Inflammatory macrophage (primary cell): ENCODE measurements at places on chromosomes 16 and 17.

DNA sequence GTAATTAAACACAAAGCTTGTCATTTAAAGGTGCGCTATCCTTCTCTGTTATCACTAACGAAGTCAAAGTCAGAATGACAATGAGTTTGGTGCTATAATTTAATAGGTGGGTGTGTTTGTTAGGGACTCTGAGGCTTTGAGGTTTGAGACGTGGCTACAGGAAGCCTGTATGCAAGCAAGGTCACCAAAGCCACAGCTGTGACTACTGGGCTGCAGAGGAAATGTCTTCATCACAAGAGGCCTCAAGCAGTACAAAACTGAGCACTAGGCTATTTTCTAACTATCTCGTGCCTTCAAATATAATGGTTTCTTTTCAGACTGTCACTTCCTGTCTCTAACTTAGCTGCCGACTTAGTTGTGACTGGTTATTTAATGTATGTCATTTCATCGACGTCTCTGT lies 141.2 kb downstream of the AATF start:
- peak; percentile 52 for DNase-seq

- no peak for DNase-seq
Measured at GRCh38 chr16:80982646-80983045, 24.0 kb downstream of the CMC2 start.

DNA sequence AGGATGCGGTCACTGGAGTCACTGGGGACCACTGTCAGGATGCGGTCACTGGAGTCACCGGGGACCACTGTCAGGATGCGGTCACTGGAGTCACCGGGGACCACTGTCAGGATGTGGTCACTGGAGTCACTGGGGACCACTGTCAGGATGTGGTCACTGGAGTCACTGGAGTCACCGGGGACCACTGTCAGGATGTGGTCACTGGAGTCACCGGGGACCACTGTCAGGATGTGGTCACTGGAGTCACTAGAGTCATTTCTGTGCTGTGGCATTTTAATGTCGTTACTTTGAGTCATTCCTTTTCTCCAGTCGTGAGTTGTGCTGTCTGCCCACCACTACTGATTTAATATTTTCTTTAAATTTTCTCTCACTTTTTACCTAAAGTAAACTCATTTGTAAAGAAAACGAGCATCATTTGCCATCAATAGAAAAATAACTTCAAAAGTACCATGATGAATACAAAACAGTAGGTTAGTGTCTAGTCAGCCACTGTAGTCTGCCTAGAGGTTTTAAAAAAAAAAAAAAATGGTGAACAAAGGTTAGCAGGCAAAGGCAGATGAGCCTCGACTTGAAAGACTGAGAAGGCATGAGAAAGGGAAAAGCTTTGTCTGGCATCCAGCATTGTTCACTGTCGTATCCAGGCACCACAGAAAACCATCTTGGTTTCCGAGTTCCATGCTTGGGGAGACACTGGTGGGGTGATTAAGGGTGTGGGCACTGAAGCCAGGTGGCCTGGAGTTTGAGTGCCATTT lies 346.6 kb downstream of the SNX29 start:
- no peak for DNase-seq

DNA sequence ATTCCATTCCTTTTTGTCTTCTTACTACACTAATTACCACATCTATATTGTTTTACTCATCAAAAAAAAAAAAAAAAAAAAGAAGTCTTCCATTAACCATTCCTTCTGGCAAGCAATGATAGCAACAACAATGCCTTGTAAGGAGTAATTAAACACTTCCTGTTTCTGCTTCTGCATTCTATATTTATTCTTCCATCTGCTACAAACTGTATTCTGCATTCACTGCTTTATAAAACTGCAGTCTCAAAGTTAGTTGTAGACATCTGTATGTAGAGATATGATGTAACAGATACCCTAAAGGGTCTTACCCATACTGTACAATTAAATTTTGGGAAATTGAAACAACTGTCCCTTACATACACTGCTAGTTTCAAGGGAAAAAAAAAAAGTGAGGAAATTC lies 28.7 kb upstream of the ABCA6 start:
- peak; percentile 38 for DNase-seq

GRCh38 chr16:31200821-31201568 lies 1.6 kb downstream of the PYCARD start:
- peak; percentile 77 for DNase-seq

DNA sequence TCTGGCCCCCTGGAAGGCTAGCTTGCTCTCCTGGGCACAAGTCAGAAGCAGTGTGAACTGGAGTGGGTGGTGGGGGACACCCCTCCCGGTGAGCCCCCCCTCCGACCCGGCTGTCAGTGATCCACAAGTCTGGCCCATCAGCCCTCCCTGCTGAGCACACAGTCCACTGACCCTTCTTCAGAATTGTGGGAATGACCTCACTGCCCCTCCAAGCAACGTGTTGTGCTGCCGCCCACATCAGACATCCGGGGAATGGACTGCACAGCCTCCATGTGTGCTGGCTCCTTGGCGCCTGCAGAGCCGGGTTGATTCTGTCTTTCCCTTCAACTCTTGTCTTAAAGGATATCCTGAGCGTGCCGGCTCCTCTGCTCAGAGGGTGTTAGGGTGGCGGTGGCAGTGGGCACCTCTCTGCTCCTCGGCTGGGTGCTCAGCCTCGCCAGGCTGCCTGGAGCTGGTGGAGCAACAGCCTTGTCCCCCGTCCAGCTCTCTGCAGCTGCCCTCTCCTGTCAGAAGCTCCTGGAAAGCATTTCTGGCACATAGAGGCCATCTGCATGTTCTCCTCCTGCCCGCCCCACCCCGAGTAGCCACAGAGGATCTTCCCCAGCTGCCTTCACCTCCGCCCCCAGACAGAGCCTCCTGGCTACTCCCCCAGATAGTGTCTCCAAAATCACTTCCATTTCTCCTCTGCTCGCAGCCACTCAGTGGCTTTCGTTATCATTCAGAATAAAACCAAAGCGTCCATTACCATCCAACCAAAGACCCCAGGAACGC lies 19.8 kb downstream of the NPTX1 start:
- DNase-seq = peak; percentile 24

- no peak for DNase-seq
Measured at GRCh38 chr17:47949946-47950345, 7.7 kb downstream of the PRR15L start.

- DNase-seq = no peak
Measured at GRCh38 chr17:80191192-80191591, 21.4 kb downstream of the CARD14 start.

DNA sequence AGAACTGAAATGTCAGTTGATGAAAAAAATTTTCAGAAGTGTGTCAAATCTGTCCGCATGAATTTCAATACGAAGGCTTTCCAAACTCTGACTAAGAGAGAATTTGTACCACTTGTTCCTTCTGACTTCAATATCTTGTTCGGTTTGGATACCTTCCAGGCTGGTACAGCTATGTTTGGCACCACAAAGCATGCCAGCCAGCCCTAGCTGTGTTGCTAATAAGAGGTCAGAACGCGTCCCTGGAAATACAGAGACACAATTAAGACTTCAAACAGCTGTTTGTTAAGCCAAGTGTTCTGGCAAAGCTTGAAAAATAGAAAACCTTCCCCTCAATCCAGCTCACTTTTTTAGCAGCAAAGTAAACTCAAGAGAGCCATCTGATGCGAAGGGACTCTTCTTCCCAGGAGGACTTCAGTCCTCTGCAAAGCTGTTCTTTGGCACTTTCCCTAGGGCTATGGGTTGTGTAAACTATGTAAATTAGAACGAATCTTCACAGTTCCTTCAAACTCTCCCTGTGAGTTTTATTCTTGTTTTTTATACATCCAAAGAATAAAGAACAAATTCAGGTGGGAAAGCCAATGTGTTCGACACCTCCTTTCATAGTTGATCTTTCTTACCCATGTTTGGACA lies 35.1 kb downstream of the GRB2 start:
- no peak for DNase-seq

DNA sequence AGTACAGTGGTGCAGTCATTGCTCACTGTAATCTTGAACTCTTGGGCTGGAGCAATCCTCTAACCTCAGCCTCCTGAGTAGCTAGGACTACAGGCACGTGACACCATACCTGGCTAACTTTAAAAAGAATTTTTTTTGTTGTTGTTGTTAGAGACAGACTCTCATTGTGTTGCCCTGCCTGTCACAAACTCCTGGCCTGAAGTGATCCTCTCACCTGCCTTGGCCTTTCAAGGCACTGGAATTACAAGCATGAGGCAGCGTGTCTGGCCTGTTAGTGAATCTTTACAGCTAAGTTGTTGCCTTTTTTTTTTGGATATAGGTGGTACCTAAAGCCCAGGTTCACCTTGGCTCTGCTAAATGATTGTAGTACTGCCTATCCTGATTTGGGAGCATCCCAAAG lies 290.6 kb downstream of the BCAS3 start:
- DNase-seq = no peak

DNA sequence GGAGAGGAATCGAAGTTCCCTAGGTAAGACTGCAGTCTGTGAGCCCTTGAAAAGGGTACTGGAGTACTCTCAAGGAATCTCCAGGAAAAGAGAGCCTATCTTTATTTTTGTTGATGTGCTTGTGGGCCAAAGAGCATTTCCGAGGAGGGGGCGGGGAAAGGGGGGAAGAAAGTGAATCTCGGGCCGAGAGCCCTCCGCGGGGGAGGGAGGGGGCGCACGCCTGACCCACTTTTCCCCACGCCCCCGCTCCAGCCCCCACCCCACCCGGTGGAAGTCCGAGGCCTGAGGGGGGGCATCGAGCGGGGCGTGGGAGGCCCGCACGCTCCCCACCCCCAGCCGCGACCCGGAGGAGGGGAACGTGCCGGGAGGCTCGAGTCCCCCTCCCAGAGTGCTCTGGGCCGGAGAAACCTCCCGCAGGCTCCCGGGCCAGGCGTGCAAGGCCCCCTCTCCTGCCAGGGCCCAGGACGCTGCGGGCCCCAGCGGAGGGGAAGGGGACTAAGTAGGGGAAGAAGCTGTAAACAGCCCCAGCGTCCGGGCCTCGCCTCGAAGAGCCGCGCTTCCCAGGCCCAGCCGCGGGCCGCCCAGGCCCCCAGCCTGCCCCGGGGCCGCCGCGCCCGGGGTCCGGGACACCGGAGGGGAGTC lies 444 bp downstream of the HELZ start:
- no peak for DNase-seq

GRCh38 chr17:12815642-12816141 lies 26.4 kb downstream of the ARHGAP44 start:
- DNase-seq = no peak

DNA sequence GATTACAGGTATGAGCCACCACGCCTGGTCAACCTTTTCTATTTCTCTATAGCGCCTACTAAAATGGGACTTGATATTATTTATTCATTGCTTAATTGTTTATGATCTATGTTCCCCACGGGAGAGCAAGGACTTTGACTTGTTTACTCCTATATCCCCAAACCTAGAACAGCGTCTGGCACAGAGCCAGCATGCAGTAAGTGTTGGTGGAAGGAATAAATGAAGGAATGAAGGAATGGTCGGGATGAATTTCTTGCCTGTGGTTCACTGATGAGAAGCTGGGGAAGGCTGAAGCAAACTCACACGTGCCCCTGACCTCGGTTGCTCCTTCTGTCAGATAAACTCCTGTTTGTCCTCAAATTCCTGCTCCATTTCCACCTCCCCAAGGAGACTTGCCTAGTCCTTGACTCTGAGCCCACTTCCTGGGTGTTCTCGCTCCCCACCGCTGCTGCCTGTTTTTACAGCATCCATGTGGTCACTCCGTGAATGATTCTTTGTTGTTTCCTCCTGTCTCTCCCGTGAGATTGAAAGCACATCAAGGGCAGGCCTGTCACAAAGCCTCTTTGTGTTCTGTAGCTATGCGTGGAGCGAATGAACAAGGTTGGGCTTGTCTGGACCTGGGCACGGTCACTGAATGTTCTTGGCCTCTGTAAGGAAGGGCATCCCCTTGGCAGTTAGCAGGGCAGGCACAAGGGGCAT lies 17.3 kb downstream of the C17orf100 start:
- no peak for DNase-seq

- DNase-seq = no peak
Measured at GRCh38 chr16:50463581-50464324, 84.4 kb upstream of the NKD1 start.

DNA sequence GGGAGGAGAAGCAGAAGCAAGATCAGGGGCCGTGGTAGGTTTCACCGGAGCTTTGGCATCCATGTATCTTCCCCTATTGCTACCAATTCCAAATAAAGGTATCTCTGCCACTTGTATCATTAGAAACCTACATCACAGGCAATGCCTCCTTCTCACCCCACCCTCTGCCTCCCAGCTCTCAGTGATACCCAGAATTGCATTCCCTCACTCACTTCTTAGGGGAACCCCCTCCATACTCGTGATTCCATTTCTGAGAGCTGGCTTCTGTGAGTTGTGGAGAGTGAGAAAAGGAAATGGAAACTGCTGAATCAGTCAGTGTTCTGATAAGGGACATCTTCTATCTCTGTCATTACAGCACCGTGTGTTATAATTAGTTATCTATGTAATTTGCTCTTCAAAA lies 2.3 kb upstream of the CCL3 start:
- peak; percentile 46 for DNase-seq

GRCh38 chr17:8125154-8125946 lies 1.4 kb upstream of the HES7 start:
- DNase-seq = peak; percentile 74

DNA sequence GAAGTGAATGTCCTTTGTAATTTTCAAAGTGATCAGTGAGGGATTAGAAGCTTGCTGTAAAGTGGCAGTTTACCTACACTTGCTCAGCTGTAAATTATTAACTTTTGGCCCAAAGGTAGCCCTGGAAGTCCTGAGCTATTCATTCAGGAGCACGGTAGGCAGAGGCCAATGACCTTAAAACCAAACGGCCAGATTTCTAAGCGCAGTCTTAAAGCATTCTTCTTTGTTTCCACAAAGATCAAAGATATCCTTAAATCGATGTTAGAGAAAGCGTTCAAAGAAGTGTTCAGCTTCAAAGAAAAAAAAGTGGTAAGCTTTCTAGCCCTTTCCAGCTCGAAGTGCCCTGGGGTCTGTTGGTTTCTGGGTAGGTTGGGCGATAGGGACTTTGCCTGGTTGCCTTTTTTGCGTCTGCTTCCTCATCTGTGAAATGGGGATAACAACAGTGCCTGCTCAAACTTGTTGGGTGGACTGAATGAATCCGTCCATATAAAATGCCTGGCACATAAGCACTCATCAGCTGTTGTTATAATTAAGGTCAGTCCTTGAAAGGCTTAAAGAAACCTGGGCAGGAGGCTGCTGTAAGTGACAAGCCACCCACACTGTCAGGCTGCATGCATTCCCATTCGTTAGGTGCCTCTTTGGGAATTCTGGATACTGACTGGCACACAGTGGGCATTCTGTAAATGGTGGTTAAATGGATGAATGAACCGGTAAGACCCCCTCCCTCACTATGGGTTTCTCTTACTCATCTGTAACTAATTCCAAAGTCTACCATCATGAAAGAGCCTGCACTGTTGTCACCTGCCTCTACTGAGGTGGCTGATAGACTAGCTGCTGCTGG lies 113.2 kb downstream of the PRKCA start:
- DNase-seq = no peak

GRCh38 chr17:28734712-28735241 lies 6.2 kb downstream of the NEK8 start:
- no peak for DNase-seq

DNA sequence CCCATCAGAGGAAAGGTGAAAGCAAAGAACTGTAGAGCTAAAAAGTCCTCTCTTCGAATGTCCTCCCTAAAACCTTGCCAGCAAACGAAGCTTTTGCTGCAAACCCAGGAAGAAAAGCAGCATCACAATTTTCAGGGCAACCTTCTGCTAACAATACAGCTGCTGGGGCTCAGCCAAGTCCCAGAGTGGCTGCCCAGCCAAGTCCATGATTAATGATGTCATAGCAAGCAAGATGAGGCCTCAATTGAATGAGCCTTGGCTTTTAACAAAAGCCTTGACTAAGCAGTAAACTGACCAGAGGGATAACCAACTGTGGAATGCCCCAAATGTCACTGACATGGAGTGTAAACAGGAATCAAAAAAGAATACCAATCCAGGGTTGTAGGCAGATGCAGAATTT lies 342.7 kb downstream of the PMP22 start:
- no peak for DNase-seq
